ENCODE measurements at places on chromosomes 12 and 14. TPM values are rescaled to one million over a fixed set of nuclear protein-coding genes. Genes with fewer than 3 reads are reported as not detected.

NRL gene
- total RNA-seq, result 3.4 TPM

GPR68 gene
- total RNA-seq, result 44.6 TPM

HHIPL1 gene
- not detected for total RNA-seq

PRKAG1 gene
- 57.5 TPM for total RNA-seq

ACSS3 gene
- not detected for total RNA-seq

All from activated CD8-positive, alpha-beta T cell treated with anti-CD3 and anti-CD28 coated beads, Interleukin-2, amount 10 ng/mL, durations not matched to agents 7 days and 5 days (primary cell).